Stimulated activated naive CD4-positive, alpha-beta T cell treated with Interleukin-2 at 50 U/mL for 16 hours (primary cell): ENCODE measurements at places on chromosomes 2 and 18.

GRCh38 chr18:75324686-75325257, 102.7 kb downstream of the SMIM21 start:
- no peak for DNase-seq

DNA sequence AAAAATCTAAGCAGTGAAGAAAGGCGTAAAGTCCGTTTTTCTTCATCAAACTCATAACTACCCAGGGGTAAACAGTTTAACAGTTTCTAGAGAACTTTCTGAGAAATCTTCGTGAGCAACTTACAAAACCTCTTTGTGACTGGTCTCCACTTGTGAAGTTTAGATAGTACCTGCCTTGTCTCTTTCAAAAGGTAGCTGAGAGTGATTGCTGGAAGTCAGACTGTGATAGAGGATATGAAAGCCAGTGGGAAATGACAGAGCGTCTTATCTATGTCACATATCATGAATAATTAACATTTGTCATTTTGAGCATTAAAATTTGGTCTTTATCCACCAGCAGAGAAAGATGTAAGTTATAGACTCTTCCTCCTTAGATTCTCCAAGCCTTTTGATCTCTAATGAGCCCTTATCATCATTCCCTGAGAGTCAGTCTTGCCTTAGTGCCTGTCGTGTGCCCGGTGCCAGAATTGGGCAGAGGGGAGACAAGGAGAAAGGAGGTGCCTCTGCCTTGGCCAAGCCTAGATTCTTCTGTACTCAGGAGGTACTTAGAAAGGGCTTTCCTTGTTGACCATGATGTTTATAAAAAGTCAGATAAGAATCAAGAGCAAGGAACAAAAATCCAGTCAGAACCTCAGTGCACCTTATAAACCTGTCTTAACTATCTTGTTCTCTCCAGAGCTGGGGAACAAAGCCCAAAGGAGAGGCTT, 205.1 kb upstream of the EPAS1 start:
- no peak for DNase-seq

- no peak for DNase-seq
These were observed 61.9 kb downstream of the PPP1R1C start for GRCh38 chr2:182047544-182047943.

GRCh38 chr18:64674694-64675093, 525.8 kb upstream of the LINC00305 start:
- DNase-seq: no peak

- no peak for DNase-seq
These were observed 7.4 kb downstream of the HDAC4 start for GRCh38 chr2:239393388-239393940.

DNA sequence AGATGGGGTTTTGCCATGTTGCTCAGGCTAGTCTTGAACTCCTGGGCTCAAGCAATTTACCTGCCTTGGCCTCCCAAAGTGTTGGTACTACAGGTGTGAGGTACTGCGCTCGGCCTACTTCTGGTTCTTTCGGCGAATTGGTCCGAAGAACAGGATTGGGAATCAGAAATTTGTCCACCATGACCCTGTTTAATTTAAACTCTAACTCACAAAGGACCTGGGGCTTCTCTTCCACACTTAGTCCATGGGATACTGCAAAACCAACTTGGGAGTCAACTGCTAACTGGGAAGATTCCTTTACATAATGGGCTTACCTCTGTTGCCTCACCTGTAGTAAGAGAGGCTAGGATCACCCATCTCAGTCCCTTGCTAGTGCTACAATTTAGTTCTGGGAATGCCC, 79.8 kb upstream of the ZFP36L2 start:
- DNase-seq: no peak

DNA sequence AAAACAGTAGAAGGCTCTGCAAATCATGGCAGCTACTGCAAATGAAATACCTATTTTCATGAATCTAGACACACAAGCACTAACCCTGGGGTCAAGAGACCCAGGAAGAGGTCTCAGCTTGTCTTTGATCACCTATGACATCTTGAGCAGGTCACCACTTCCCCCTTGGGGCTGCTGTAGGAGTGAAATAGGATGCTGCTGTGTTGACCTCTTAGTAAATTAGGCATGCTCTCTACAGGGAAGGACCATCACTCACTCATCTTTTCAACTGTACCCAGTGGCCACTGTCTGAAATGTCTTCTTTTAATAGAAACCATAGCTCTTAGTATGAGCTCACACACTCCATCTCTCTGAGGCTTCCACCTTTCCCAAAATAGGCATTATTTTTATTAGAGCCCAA, 83.8 kb downstream of the NCK2 start:
- no peak for DNase-seq

- DNase-seq: no peak
These were observed 2153.2 kb upstream of the PIK3C3 start for GRCh38 chr18:39801848-39802247.

DNA sequence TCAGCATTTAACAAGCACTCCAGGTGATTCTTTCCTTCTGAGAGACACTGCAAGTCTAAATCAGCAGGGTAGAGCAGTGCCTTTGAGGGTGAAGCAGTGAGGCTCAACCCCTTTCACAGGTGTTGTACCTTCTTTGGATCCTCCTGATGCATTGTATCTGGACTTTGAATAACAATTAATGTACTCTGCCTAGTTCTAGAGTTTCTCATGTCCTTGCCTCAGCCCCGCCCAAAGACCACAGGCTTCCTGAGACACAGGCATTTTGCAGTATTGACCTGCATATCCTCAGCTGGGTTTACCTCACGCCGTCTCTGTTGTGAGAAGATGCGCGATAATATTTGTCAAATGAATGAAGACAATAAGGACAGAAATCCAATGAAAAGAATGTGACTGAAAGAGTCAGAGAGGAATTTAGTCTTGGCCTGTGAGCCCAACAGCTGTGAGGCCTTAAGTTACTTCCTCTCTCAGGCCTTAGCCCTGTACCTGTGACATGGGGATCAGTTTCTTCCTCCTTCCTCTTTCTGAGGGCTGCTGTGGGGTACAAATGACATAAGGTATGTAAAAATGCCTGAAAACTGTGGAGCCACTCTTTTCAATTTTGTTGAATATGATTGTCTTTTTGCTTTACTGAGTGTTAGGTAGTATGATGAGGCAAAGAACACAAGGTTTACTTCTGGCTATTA, 43.7 kb downstream of the WIPF1 start:
- no peak for DNase-seq

DNA sequence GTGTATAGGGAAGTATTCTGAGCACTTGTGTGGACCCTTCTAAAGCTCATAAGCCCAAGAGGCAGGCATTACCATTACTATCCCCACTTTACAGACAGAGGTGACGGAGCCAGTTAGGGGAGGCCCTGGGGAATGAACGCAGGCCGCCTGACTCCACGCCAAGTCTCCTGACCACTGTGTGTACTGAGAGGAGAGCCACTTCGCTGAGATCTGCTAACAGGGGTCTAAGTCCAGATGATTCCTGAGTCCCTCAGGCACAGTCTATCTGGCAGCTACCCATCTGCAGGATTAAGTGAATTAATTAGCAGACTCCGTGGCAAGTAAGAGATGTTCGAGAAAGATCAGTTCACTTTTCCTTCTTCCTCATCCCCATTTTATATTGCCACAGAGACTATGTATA, 13.7 kb downstream of the CYB5A start:
- DNase-seq: no peak

GRCh38 chr18:47323158-47323557, 71.7 kb upstream of the SKOR2 start:
- no peak for DNase-seq

DNA sequence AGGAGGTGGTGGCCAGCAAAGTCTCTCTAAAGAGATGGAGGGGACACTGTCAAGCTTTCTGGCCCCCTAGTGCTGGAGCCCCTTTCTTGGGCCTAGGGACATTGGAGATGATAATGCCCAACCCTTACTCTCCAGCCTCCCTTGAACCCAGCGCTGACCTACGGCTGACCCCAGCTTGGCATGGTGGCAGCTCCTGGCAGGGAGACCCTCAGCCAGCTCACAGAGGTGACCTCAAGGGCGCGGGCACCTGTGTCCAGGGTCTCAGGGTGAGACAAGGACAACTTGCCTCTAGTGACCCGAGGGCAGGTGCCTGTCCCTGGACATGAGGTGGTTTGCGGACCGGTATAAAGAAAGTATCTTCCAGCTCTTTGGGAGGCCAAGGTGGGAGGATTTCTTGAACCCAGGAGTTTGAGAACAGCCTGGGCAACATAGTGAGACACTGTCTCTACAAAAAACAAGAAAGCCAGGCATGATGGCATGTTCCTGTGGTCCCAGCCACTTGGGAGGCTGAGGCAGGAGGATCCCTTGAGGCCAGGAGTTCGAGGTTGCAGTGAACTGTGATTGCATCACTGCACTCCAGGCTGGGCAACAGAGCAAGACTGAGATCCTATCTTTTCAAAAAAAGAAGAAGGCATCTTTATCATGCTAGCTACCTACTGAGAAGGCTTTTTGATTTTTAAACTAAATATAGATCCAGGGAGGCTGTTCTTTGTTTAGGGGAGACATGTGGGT, 3.3 kb upstream of the PER2 start:
- DNase-seq: no peak

- no peak for DNase-seq
These were observed 29.9 kb upstream of the L3MBTL4 start for GRCh38 chr18:6444466-6445228.

GRCh38 chr2:71807581-71808451, 339.8 kb downstream of the CYP26B1 start:
- no peak for DNase-seq

GRCh38 chr18:13813271-13813849, 10.6 kb upstream of the MC5R start:
- peak; percentile 24 for DNase-seq

GRCh38 chr2:64153811-64154210, 9.6 kb upstream of the PELI1 start:
- no peak for DNase-seq

DNA sequence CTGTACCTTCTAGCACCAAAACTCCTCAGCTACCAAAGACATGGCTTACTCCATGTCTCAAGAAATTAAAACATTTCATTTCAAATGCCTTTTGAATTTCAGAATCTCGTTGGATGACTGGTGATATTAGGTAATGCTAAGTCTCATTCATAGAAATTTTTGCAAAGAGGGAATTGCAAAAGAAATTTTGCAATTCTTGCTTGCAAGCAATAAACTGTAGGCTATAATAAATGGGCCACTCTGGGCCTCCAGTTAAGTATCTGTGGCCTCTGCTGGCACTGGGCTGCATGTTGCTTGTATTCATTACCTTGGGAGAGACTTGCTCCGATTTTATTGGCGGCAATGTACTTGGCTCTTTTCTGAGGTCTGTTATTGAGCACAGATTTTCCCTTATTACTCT, 2.8 kb upstream of the LCLAT1 start:
- DNase-seq: no peak

DNA sequence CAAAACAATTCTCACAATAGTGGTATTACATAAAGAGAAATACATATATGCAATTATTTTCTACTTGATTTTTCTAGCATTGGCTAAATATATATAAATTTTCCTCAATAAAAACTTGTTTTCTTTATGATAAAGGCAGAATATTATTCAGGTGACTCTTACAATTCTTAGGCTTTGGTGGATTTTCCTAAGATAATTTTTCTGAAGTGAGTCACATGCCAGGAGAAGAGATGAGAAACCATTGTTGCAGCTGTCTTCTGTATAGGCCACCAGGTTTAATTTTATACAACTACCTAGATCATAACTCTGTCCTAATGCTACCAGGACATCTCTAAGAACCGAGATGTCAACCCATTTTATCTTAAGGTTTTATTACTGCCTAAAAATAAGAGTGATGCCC, 552.4 kb upstream of the CDH2 start:
- DNase-seq: no peak

DNA sequence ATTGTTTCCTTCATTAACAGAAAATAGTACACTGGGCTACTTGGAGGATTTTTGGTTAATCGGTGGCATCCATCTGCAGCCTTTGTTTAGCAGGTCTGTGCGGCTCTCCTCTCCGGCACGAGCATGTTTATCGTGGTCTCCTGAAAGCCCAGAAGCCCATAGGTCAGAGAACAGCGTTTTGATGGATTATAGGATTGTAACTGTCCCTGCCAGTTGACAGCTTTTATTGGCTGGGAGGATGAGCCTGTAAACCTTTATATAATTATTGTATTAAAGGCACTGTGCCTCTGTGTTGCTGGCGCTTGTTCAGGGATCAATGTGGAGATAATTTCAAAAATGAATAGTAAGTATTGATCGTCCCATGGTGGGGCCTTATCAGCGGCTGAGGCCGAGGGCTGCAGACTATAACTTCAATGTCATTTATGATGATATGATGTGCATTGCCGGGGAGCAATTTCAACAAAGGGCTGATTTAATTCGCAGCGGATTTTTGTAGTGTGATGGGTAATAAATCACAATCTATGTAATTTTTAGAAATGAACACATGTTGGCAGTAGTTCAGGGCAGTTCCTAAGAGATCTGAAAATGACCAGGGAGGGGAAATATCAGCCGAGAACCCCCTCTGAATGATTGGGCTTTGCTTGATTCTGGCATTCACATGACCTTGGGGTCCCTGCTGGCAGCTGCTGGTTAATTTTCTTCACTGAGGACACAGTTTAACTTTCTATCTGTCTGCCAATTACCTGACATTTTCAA, 736.1 kb downstream of the GALR1 start:
- DNase-seq: no peak

- no peak for DNase-seq
These were observed 890.4 kb downstream of the TRIB2 start for GRCh38 chr2:13607139-13607538.

GRCh38 chr2:189191766-189192165, 12.2 kb upstream of the COL5A2 start:
- no peak for DNase-seq

DNA sequence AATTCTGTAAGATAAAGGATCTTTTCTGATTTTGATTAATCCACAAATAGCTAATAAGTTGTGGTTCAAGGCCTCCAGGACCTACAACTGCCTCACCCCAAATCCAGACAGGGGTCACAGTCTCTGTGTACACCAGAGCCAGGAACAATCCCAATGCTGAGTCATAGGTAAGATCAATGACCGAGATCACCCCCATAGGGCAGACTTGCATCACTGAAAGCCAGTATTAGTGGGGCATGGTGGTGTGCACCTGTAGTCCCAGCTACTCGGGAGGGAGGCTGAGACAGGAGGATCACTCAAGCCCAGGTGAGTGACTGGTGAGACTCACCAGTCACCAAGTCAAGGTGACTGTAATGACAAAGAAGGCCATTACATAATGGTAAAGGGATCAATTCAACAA, 12.9 kb downstream of the PARD6G start:
- DNase-seq: no peak
